ENCODE measurements at places on chromosomes 7 and 10.
A peak's percentile ranks its signal among the peaks of the same experiment; 100 is the strongest.

DNA sequence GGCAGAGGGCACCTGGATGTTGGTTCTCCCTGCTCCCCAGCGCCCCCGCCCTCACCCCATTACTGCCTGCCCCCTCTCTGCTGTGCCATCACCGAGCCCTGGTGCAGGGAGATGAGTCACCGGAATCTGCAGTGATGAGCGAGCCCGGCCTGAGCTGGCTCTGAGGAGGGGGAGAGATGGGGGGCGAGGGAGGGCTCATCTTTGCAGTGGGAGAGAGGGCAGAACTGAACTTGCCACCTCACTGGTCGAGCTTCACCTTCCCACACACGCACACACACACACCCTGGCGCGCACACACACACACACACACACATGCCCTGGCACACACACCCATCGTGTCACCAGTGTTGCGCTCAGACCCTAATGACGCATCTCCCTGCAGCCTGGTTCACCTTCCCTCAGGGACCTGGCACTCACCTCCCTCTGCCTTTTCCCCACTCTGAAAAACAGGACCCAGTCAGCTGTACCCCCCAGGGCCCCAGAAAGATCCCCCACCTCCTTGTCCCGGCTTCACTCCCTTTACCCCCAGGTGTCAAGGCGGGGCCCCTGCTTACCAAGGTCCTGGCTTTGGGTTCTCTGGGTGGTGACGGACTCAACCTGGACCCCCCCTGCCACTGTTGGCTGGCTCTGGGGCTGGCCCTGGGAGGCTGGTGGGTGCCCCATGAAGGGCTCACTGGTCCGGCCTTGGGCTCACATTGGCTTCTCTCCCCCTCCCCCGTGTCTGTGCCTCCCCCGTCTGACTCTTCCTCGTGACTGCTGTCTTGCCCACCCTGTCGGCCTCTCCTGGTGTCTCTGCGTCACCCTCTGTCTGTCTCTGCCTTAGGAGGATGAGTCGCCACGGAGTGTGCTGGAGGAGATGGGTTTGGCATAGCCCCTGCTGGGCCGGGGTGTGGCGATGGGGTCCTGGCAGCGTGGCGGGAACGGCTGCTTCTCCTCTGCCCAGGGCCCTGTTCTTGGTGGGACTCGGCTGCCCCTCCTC lies 5.4 kb downstream of the VGF start:
- DNase-seq = no peak

GRCh38 chr7:14596421-14596820 lies 306.1 kb downstream of the DGKB start:
- no peak for DNase-seq

DNA sequence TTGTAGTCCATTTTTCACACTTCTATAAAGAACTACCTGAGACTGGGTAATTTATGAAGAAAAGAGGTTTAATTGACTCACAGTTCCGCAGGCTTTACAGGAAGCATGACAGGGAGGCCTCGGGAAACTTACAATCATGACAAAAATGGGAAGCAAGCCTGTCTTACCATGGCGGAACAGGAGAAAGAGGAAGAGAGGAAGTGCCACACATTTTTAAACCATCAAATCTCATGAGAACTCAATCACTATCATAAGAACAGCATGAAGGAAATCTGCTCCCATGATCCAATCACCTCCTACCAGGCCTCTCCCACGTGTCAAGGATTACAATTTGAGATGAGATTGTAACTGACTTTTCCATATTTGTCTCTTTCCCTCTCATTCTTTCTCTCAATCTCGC lies 9.3 kb upstream of the PNPLA8 start:
- no peak for DNase-seq

DNA sequence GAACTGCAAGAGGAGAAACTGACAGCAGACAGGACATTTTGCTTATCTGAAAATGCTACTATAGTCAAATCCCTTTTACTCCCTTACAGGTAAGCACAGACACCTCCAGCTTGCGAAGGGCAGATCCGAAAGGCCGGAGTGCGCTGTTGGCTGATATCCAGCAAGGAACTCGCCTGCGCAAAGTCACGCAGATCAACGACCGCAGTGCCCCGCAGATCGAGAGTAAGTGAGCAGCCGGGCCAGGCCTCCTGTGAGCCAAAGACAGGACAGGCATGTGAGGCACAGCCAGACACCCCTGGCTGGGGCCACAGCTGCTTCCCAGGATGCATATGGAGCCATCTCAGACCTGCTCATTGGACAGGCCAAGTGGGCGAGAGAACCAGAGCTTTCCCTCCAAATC lies 69.4 kb downstream of the WIPF3 start:
- DNase-seq = no peak

GRCh38 chr7:74569501-74570075 lies 87.9 kb upstream of the GTF2I start:
- peak; percentile 23 for DNase-seq

DNA sequence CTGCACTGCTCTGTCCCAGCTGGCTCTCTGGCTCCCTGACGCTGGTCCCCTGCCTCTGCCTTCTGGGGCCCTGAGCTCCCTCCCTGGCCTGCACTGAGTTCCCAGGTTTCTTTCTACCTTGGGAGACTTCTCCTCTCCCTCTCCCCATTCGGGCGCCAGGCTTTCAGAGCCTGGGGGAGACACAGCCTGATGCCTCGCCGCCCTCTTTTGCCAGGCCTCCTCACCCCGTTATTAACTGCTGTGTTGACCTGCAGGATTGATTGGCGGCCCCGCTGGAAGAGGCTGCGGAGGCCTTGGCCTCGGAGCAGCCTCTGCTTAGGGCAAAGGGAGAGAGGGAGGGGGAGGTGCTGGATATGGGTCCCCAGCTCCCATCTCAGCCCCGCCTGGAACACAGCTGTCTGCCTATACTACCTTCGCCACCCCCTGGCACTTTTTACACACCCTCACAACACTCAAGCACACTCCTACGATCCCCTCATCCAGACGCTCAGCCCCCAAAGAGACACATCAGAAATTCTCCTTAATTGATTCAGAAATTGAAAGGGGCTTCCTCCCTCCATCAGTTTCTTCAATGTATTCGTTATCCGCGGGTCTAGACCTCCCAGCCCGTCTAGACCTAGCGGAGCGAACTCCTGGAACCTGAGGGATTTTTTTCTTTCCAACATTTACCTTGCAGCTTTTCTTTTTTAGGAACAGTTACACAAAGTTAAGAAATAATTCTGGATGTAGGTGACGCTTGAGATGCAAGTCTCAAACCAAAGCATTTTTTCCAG lies 7.1 kb upstream of the PAX2 start:
- DNase-seq = no peak

- no peak for DNase-seq
These were observed 8.5 kb downstream of the LRIT2 start for GRCh38 chr10:84216834-84217233.

DNA sequence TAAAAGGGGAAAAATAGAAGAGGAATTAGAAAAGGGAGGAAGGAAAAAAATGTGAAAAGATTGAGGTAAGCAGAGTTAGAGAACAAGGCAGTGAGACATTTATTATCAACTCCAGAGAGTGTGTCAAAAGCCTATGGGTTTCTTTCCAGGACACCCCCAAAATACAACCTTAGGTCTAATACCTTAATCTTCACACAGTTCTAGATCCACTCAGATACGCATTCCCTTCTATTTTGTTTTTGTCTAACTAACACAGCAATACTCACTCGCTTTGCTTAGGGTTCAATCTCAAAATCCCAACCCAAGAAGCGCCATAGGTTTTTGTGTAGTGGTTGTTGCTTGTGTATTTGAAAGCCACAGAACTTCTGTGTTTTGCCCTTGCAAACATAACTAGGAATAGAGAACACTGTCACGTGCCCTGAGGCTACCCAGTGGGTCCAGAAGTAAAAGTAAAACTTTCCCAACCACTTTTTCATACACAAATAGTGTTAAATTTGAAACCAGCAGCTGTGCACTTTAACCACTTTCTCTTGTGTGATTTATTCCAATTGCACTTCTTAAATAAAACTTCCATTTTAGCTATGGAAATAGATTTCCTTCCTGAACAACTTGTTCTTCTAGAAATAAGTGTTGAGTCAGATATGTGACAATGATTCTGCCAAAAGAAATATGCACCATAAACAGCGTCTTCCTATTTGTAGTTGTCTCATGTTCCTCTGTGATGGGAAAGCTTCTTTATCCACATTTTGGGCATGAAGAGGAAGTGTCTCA lies 414.7 kb upstream of the GHITM start:
- DNase-seq = no peak

DNA sequence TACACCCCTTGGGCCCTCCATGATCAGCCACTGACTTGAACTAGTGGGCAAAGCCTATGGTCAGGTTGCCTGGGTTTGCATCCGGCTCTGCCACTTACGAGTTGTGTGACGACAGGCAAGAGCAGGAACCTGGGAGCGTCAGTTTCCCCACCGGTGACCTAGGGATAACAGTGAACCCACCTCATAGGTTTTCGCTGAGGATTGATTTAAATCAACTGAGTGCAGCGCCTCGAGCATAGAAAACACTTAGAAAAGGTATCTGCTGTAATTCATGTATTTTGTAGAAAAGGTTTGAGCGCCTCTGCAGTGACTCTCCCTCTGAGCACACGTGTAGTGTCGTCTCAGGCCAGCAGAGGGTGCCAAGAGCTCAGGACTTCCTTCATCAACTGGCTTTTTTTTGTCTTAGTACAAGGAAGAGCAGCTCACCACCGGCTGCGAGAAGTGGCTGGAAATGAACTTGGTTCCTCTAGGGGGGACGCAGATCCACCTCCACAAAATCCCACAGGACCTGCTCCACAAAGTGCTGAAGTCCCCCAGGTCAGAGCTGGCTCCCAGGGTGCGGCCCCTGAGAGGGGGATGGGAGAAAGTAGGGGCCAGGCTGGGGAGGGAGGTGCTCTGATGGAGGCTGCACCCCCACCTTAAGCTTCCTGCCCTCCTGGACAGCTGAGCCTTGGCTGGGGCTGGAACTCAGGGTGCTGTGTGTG lies 27.7 kb downstream of the BTBD16 start:
- peak; percentile 69 for DNase-seq

- DNase-seq = no peak
These were observed 283.0 kb downstream of the HDAC9 start for GRCh38 chr7:18778594-18778993.

- no peak for DNase-seq
These were observed 245.9 kb upstream of the PHYHIPL start for GRCh38 chr10:58930500-58930899.

- no peak for DNase-seq
These were observed 182.2 kb downstream of the PHF14 start for GRCh38 chr7:11155883-11156282.

DNA sequence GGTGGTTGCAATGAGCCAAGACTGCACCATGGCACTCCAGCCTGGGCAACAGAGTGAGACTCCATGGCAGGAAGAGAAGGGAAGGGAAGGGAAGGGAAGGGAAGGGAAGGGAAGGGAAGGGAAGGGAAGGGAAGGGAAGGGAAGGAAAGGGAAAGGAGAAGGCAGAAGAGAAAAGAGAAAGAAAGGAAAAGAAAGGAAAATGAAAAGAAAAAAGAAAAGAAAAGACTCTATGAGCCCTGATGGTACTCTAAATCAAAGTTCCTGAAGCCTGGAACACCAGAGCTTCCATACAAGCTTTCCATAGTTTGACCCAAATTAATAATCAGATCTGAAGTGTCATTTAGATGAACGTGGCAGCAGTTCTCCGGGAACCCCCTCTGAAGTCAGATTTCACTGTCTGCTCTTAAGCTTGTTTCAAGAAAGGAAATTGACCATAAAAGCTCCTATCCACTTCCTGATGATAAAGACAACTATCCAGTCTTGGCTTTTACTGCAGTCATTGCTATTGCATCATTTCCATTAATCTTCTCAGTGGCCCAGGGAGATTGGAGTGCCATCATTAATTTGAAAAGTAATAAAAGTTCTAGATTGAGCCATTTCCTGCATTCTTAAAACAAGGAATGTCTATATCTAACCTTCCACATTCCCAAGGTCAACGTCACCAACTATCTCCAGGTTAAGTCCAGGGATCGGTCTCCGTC lies 44.2 kb upstream of the FRMD4A start:
- DNase-seq = no peak

- no peak for DNase-seq
These were observed 52.1 kb downstream of the MACC1 start for GRCh38 chr7:20165146-20165510.

- no peak for DNase-seq
These were observed 20.4 kb downstream of the GNG11 start for GRCh38 chr7:93941945-93942344.

DNA sequence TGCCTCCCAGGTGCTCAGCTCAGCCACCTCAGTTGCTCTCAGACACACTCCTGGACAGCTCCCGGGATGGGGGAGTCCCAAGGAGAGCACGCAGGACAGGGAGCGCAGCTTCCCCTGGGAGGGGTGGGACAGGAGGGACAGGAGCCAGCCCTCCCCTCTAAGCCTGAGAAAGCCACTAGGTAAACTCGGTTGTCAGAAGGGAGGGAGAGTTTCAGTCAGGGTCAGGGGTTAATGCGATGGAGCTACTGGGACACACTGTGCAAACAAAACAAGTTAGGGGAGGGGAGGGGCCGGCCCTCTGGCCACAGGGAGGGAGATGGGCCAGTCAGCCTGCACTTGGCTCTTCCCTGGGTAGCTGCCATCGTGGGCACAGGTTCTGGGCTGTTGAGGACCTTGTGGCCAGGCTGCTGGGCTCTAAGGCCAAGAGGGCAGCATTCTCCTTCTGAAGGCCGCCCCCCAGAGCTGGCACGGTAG lies 31.1 kb downstream of the KAZALD1 start:
- no peak for DNase-seq

GRCh38 chr10:43141421-43141820 lies 3.2 kb downstream of the CSGALNACT2 start:
- no peak for DNase-seq

GRCh38 chr10:124041675-124042445 lies 51.5 kb downstream of the CHST15 start:
- no peak for DNase-seq

DNA sequence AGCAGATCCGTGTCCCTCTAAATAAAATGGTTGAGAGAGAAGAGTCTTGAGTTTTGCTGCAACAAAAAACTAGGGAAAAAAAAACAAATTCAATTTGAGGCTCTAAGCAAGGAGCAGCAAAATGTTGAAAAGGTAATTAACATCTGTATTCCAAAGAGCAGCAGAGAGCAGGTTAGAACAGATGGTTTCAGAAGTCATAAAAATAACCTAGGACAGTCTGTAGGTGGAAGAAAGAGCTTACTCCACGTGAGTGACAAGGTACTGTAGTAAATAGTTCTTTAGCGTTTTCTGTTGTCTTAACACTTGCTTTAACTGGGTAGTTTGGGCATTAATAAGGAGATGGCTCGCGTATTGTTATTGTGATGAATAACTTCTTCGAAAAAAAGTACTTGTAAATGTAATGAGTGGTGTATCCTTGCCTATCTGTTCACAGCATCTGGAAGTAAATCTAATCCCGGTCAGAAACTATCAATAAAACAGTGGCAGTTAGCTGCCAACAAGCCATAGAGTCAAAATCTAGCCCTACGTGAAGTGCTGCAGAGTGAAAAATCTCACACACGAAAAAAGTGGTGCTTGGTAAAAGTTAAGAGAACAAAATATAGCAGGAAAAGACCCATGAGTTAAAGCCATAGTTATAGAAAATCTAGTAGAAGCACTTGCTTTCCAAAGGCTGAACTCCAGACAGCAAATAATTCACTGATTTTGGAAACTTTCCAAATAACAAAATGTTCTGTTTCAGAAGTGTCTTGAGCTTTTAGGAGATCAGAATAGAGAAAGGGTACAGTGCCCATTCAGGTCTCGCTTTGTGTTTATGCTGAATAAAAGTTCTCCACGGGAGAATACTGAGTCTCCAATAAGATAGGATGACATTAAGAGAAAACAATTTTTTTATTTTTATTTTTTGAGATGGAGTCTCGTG lies 49.3 kb upstream of the PARD3 start:
- no peak for DNase-seq
